ENCODE measurements at places on chromosomes 2 and 18. TPM values are rescaled to one million over a fixed set of nuclear protein-coding genes. Genes with fewer than 3 reads are reported as not detected.

The MYCN gene
- total RNA-seq, result not detected

The MC5R gene
- total RNA-seq, result not detected

The SERPINB3 gene
- not detected for total RNA-seq

The SCG2 gene
- total RNA-seq, result not detected

The TNFRSF11A gene
- total RNA-seq, result 3.1 TPM

The LRRTM1 gene
- total RNA-seq, result not detected

GRCh38 chr2:62204998-62205496, 9.1 kb downstream of the B3GNT2 start:
- no peak for DNase-seq

GRCh38 chr18:8661754-8662559, 43.4 kb upstream of the MTCL1 start:
- no peak for DNase-seq
